Amygdala (tissue), 56 donors: ENCODE measurements at places on chromosomes 12 and 14.

DNA sequence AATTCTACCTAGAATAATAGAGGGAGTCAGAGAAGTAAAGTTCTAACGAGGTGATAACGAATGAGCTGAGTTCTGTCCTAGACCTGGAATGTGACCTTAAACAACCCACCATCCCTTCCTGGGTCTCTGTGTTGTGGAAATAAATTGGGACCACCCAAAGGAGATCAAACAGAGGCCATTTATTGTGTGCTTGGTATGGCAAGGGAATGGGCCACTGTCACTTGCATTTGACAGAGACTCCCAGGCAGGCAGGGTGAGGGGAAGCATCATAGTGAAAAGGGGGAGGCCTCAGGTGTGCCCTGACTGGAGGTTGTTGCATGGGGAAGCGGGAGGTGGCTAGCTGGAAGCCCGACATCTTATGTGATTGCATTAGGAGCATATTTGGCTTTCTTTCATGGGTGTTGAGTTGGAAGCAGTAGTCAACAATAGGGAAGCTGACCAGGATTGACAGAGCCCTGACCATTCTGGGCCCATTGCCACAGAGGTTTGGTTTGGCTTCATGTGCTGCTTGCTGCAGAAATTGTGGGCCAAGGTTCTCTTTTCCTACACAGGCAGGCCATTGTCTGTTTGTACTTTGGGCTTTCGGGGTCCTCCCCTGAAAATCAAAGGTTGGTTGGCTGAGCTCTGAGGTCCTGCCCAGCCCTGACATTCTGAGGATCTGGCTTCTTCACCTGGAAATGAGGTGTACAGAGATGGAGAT, 17.6 kb upstream of the FAM181A start:
- no peak for DNase-seq

GRCh38 chr12:45681465-45681864, 48.0 kb upstream of the ARID2 start:
- no peak for DNase-seq

DNA sequence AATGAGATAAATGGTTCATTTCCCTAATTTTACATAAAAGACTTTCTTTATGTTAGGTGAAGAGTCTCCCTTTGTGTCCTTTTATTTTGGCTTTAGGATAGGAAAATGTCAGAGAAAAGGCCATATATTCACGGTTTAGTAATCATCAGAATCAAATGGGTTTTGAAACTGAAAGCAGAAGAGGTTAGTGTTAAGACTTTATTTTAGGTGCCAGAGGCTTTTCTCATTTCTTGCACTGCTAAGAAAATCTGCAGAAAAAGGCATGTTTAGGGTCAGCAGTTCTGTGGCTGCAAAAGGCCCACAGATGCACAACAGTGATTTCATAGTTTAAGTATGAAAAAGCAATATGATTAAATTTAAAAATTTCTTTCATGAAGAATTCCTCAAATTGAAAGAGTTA, 80.4 kb upstream of the SINHCAF start:
- DNase-seq: no peak

- no peak for DNase-seq
These were observed 11.3 kb downstream of the CS start for GRCh38 chr12:56288705-56289387.

DNA sequence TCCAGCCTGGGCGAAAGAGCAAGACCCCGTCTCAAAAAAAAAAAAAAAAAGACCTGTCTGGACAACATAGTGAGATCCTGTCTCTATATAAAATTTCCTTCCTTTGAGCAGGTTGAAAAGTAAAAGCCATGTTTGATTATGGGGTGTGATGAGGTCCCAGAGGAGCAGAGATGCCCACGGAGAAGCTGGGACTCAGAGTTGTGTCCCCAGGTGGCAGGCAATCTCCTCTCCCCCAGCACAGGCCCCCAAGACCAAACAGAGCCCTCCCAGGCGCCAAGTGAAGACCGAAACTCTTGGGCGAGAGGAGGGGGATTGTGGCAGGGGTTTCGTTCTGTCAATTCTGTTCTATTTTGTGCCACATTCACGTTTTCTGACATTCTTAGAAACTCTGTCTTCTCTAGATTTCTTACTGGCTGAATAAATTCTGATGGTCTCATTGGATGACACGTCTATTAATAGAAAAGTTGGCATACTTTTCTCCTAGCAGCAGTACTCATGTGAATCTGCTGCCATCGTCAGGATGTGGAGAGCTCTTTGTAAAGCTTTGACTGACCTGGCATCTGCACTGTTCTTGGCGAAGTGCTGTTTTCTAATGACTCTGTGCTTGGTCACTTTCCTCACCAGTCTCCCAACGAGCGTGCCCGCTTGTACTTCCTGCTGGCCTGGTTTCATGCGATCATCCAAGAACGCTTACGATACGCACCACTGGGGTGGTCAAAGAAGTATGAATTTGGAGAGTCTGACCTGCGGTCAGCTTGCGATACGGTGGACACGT, 43.4 kb downstream of the HSP90AA1 start:
- peak; percentile 14 for DNase-seq

- no peak for DNase-seq
These were observed 14.7 kb downstream of the CPSF6 start for GRCh38 chr12:69254046-69254445.

- DNase-seq: no peak
These were observed 126.1 kb downstream of the EPS8 start for GRCh38 chr12:15662983-15663659.

- DNase-seq: no peak
These were observed 74.6 kb upstream of the TMTC1 start for GRCh38 chr12:29858270-29858786.

DNA sequence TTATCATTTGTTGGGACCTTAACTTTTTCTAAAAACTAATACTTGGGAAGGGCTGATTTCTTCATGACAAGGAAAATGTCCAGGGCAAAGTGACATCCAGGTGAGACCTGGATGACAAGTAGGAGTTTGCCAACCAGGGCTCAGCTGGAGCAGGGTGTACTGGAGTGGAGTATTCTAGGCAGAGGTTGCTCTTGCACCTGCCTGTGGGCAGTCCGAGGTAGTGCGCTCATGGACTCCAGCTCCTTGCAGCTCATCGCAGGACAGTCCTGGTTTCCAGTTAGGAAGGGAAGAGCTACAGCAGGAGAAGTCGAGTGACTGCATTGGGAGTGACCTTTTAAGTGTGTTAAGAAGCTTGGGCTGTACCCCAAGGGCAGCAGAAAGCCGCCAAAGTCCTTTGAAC, 175.9 kb downstream of the PELI2 start:
- DNase-seq: no peak

- DNase-seq: no peak
These were observed 54.3 kb downstream of the CLMN start for GRCh38 chr14:95265106-95266094.

DNA sequence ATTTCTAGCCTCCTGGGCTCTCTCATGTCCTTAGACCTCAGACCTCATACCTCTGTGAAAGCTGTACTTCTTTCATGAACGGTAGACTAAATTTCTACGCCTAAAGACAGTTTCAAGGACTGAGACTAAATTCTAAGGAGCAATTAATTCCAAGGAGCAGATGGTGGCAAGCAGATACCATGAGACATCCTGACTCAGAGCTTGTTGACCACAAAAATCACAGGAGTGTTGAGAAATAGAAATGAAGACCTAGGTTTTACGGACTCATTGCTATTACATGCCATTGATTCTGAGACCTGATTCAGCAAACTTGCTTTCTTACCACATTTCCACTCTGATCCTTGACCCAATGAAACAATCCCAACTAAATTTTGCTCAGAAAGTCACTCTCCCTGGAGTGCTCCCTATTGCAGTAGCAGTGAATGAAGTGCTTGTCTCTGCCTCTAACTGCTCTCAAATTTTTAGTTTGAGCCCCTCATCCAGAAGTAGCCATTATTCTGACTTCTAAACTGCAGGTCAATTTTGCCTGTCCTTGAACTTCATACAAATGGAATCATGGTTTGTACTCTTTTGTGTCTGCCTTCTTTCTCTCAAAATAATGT, 52.0 kb downstream of the PEX5 start:
- DNase-seq: no peak

- DNase-seq: no peak
These were observed 67.0 kb downstream of the EML1 start for GRCh38 chr14:99860219-99860618.

GRCh38 chr14:20482382-20482781, 13.2 kb downstream of the PNP start:
- no peak for DNase-seq

DNA sequence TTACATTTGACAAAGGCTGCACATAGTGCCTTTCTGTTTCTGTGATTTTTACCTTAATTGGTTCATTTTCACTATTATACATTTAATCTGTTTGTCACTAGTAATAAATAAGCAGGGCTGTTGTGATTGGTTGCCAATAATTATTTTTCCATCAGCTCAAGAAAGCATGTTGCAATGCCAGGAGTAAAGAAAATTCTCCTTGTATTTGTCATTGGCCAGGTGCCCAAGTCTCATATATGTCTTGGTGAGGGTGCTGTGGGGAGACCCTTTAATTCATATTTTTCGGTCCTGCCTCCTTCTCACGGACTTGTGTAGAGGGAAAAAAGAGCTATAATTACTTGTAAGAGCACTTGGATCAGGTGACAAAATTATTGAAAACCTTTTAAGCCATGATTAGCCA, 108.0 kb downstream of the KITLG start:
- DNase-seq: no peak

GRCh38 chr14:95502381-95502950, 14.0 kb downstream of the SYNE3 start:
- no peak for DNase-seq

- no peak for DNase-seq
These were observed 51.9 kb downstream of the TESPA1 start for GRCh38 chr12:54932691-54933090.

DNA sequence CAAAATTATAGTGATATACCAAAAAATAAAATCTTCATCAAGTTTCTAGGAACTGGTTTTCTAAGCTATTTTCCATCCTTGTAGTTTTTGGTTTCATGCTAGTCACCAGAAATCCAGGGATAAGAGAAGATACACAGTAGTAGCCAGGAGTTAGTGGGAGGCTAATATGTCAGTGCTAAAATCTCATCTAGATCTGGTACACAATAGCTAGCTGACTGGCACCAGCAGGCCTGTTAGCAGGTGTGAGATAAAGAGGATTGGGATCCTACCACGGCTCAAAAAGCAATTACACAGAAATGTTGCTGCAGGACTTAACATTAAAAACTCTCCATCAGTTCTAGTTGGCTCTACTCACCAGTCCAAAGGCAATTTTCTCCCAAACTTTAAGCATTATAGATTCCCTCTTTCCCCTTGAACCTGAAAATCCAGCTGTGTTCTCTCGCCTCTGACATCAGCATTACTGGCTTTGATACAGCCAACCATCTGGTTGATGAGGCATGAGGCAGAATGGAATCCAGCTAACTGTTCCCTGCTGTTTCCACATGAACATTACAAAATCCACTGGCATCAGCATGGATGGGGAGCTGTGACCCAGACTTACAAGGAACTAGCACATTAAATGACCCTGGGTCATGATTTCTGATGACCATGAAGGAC, 41.8 kb upstream of the CCDC196 start:
- no peak for DNase-seq

DNA sequence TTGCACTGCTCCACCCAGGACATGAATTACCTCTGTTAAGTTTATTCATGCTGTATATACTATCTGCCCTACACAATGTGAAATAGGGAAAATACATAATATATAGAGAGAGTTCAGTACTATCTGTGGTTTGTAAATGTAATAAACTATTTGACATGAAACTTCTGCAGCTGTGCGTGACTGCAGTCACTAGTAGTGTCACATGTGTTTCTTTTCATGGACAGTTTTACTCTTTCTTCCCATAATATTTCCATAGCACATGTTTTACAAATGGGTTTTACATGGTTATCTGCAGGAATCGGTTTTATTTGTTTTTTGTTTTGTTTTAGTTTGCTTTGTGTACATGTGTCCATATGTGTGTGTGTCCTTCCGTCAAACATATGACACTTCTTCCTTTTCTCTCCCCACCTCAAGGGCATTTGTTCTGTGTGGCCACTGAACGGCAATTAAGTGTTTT, 1644.1 kb upstream of the FLRT2 start:
- DNase-seq: no peak

DNA sequence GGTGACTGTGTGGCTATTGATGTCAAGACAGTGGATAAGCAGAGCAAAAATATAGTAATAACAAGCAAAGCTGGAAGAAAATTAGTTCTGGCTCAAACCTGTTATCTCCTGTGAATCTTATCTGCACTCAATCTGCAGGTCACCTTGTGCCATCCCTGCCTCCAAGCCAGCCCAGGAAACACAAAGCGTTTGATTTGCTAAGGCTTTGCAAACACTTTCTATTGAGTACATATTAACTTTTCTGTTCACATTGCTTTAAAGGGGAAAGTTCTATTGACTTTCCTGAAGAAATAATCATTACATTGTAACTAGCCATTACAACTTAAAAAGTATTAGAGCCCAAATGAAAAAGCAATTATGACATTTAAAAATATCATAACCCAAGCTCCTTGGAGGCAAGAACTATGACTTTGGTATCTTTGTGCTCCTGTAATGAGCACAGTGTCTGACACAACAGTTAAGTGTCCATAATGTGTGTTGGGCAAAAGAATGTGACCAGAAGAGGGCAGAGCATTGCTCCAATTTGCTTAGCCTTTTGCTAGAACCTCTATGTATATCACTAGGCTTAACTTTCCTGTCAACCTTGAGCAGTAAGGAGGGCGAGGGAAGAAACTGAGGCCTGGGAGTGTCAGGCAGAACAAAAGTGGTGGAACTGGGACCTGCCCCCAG, 24.7 kb downstream of the SERPINA3 start:
- no peak for DNase-seq

DNA sequence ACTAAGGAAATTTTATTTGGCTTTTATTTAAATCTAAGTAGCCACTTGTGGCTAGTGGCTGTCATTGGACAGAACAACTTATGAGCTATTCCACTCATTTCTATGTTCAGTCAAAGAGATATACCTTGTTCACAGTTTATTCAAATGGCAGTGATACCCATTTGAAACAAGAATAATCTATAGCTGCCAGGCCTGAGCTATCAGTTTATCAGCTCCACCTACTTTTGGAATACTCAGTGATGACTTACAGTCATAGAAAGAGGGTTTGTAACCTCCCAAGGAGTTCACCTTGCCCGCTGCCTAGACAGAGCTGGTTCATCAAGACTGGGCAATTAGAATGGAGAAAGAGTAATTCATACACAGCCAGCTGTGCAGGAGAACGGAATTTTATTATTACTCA, 4.5 kb upstream of the ABHD4 start:
- DNase-seq: no peak

- DNase-seq: no peak
These were observed 6.0 kb downstream of the TMCC3 start for GRCh38 chr12:94644141-94644979.
